NCI-H1436 (cell line): ENCODE measurements at places on chromosomes 2 and 18.

GRCh38 chr2:64876137-64876647 lies 113.0 kb upstream of the SLC1A4 start:
- no peak for DNase-seq

GRCh38 chr2:41869542-41870264 lies 178.1 kb upstream of the PKDCC start:
- DNase-seq: peak; percentile 48

DNA sequence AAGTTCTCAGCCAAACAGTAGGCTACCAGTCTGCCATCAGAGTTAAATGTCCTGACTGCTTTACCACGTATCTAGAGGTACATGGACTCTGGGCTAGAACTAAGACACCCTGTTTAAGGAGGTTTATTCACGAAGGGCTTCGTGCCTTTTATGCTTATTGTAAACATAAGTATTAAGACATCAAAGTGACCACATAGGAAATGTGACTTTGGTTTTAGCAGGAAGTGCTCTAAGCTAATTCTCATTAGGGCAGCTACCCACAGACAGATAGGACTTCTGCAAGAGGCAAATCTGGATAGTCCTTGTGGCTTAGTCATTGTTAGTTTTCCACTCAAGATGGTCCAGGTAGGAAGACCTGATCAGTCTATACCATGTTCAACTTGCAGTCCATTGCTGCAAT lies 233.3 kb upstream of the MGAT5 start:
- no peak for DNase-seq

DNA sequence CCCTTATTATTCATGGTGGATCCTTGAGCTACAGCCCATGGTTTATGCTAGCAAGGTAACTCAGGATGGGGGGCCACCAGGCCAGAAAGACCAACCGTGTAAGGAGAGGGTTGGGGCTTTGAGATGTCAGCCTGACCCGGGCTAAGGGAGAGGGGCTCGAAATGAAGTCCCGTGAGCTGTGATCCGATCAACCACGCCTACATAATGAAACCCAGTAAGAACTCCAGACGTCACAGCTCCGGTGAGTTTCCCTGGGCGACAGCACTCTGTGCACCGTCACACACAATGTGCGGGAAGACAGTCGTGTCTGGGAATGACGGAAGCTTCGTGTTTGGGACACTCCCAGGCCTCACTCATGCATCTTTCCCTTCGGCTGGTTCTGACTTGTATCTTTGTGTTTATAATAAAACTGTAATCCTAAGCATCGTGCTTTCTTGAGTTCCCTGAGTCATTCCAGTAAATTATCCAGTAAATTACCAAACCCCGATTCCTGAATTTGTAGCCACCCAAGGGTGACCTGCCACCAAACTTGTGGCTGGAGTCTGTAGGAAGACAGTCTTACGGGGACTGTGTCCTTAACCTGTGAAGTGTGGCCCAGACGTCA lies 44.2 kb downstream of the CYP27C1 start:
- DNase-seq: no peak

GRCh38 chr2:176885001-176885643 lies 327.5 kb upstream of the HNRNPA3 start:
- no peak for DNase-seq

GRCh38 chr2:43087413-43087812 lies 139.0 kb downstream of the ZFP36L2 start:
- no peak for DNase-seq

GRCh38 chr18:74194691-74195090 lies 46.4 kb downstream of the TIMM21 start:
- DNase-seq: no peak

GRCh38 chr18:11392292-11392691 lies 217.1 kb upstream of the SLC35G4 start:
- DNase-seq: no peak

GRCh38 chr2:10327896-10328669 lies 25.4 kb downstream of the HPCAL1 start:
- DNase-seq: no peak

GRCh38 chr2:113219525-113219888 lies 45.7 kb downstream of the PSD4 start:
- DNase-seq: no peak

DNA sequence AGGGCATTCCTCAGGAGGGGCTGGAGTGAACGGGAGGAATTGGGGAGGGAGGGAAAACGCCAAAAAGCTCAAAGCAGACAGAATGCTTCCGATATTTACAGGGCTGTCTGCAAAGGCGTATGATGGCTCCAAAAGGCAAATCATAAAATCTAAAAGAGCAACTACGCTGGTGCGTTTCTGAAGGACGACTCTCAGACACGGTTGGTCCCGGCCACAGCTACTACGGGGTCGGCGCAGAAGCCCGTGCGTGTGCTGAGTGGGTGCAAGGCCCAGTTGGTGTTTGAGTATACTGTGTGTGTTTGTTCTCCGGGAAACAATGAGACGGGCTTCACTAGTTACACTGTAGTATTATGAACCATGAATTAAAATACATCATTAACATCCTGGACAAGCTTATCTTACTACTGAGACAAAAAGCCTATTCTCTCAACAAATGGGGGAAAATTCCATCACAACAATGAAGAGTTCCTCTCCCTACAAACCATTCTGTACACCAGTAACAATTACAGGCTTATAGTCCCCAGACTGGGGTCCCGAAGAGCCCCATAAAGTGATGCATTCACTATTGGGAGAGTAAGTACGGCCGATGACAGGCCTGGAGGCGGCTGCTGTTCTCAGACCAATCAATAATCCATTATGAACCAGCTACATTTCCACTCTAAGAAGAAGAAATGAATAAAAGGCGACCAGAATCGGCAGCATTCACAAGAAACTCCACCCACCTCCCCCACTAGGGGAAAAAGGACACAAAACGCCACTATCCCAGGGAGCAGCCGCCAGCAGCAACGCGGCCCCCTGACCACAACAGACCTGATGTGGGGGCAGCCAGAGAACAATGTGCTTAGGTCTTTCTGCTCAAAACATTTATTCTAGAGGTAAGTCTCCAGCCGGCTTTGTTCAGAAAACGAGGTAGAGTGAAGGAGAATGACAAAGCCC lies 43.4 kb downstream of the ZNF516 start:
- no peak for DNase-seq

DNA sequence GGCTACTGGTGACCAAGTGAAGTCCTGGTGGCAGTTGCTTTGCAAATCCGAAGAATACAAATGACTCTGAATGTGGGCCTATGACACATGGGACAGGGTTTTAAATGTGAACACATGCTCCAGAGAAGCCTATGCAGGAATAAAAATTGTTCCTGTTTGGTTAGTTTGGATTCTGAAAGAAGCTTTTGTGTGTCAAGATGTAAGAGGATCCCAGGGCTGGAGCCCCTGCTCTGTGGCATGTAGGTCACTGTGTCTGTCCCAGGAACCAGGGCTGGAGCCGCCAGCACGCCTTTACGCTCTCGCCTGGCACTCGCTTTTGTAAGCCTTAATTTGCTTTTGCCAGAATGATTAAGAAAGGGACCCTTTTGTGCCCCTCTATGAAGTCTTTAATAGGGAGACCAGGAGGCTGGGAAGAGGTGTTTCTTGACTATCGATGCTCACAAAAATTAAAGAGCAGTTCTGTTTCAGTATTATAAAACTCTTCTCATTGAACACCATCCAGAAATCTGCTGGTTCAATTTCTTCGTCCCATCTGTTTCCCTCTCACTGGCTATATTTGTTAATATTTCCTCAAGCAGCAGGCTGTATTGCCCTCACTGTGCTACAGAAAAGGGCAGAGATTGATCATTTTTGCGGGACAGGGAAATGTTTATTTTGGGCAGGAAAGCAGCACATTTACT lies 532.7 kb upstream of the POU3F3 start:
- no peak for DNase-seq

- DNase-seq: no peak
Measured at GRCh38 chr2:160224507-160224906, 24.4 kb upstream of the ITGB6 start.

- DNase-seq: no peak
Measured at GRCh38 chr2:36667931-36668330, 28.6 kb upstream of the VIT start.

DNA sequence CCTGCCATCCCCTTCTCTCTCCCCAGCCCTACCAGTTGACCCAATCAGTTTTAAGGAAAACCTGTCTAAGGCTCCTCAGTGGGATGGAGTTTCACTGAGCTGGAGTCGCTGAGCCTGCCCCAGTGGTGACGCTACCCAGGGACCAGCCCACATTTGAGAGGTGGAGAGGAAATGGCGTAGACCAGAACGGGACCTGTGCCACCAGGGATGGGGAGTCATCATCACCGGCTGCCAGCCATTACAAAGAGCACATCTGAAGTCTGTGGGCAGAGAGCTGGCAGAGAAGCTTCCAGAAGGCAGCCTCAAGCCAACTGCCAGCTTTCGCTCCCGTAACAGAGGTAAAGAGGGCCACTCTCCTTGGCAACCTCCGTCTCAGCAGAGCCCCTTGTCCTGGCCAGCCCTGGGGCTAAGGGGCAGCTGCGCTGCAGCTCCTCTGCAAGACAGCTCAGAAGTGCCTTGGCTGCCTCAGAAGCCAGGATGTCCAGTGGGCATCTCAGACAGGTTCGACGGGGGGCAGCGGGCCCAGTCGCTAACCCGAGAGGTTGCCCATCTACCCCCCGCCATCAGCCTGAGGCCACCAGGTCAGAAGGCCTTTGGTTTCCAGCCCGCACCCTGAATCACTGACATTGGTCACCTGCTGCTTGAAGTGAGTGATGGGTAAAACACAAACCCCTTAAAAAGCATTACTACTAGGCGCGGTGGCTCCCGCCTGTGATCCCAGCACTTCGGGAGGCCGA lies 15.4 kb downstream of the SDC1 start:
- DNase-seq: no peak

GRCh38 chr2:178251151-178251955 lies 57.0 kb downstream of the OSBPL6 start:
- DNase-seq: no peak

- DNase-seq: peak; percentile 48
Measured at GRCh38 chr2:157628477-157629415, at the start of gene ACVR1C. Gene ACVR1C, minus strand, starts transcription at chr2:157628864. Its CDS starts 220 bp downstream, at chr2:157628644.

DNA sequence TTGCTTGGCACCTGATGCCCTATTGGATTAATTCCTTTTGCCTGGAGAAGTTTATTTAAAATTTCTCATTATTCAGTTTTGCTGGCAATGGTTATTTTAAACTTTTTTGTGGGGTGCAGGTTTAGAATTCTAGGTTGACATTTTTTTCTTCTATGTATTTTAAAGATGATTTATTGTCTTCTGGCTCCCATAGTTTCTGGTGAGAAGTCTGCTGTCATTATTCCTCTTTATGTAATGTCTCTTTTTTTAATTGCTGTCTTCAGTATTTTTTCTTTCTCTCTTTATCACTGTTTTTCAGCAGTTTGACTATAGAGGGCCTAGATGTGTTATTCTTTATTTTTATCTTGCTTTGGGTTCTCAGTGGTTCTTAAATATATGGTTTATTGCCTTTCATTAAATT lies 182.2 kb upstream of the STON1 start:
- DNase-seq: no peak

GRCh38 chr2:224221455-224221913 lies 180.4 kb downstream of the FAM124B start:
- DNase-seq: no peak

DNA sequence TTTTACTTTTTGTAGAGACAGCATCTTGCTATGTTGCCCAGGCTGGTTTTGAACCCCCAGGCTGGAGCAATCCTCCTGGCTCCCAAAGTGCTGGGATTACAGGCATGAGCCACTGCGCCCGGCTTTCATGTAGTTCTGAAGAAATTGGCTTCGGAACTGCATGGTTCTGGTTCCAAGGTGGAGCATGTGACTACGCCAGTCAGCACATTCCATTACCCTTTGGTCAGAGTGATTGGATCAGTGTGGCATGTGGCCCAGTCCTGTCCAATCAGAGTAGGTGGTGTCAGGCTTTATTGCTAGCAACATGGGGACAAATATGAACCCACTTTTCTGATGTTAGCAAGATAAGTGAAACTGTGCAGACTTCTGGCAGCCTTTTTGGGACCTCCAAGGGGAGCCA lies 16.3 kb upstream of the ATOH8 start:
- no peak for DNase-seq

DNA sequence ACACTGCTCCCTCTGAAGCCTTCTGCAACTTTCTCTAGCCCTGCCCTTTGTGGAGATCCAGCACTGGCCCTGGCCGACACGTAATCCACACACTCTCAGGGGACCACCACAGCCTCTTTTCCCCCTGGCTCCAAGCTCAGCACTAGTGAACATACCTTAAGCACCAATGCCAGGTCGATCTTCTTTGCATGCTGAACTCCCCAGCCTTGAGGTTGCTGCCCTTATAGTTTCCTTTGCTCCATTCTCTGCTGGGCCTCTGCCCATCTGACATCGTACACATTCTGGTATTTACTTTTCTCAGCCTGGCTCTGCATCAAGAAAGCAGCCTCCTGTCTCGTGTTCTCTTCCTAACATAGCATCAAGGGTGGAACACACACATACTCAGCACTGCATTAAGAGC lies 361.5 kb downstream of the LPIN1 start:
- DNase-seq: no peak

DNA sequence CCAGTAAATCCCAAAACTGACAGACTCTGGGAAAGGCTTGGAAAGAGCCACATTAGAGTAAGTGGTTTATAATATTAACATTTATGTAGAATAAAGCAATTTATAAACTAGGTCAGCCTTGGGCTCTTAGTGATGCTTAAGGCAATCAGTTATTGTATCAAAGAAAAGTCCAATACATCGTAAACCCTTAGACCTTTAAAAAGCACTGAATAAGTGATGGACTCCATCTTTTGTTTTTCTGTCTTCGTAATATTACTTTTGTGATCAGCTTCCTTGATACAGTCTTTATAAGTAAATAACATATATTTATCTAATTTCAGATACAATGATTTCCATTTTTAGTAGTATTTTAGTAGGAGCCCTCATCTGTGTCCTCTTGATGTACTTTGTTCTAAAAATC lies 28.7 kb downstream of the DDX1 start:
- DNase-seq: no peak

- DNase-seq: no peak
Measured at GRCh38 chr2:165777522-165778186, 16.4 kb downstream of the GALNT3 start.

GRCh38 chr18:46412916-46413315 lies 244.1 kb downstream of the LOXHD1 start:
- DNase-seq: no peak

DNA sequence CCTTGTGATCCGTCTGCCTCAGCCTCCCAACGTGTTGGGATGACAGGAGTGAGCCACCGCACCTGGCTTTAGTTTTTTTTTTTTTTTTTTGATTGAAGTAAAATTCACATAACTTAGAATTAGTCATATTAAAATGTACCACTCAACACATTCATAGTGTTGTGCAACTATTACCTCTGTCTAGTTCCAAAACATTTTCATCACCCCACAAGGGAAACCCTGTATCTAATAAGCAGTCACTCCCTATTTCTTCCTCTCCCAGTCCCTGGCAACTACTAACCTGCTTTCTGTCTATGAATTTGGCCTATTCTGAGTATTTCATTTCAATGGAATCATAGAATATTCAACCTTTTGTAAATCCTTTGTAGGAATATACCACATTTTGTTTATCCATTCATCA lies 123.9 kb upstream of the FAM117B start:
- no peak for DNase-seq
